ENCODE measurements at places on chromosomes 2 and 18.

DNA sequence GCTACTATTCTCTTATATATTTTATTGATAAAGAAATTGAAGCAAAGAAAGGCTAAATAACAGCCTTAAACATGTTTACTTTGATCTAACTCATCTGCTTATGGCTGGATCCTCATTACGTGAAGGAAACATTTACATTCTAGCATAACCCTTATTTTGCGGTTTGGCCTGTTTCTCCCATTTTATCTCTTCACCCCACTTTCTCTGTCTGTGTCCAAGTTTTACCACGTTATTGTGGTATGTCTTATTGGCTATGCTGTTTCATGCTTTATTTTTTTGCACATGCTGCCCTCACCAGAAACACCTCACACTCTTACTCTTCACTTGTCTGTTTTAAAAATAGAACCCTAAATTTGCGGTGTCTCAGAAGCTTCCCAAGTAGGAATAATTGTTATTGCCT is 78.5 kb downstream of the RPIA start:
- no peak for DNase-seq

DNA sequence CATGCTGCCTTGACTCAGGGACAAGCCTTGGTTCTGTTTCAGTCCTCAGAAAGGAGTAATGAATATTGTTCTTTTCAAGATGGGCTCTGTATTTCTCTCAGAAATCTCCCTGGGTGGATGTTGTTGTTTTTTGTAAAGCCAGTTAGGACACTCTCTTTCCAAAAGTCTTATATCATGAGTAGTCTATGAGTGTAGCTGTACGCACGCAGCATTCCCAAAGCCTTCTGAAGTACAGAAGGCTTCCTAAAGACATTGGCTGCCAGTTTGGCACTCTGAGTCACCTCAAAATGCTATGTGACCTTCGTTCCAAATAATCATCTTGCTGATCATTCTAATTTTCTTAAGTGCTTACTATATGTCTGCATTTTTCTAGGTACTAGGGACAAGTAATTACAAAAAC is 16.7 kb upstream of the GTF2A1L start:
- no peak for DNase-seq

GRCh38 chr2:10844097-10844496 is 31.5 kb upstream of the PDIA6 start:
- peak; percentile 78 for DNase-seq

DNA sequence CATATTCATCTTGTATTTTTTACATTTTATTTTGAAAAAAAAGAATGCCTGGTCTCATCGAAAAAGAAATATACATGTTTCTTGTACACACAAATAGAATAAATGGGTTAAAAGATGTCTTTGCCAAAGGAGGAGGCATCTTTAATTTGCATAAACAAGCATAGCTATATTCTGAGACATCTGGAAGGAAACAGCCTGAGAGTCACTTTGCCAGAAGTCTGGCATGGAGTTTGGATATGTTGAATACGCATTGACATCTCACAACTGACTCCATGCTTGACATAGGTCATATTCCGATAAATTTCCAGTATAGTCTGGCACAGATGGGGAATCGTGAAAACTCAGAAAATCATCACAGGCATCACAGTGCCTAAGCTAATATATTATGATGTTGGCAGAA is 1317.5 kb upstream of the CELF4 start:
- no peak for DNase-seq

DNA sequence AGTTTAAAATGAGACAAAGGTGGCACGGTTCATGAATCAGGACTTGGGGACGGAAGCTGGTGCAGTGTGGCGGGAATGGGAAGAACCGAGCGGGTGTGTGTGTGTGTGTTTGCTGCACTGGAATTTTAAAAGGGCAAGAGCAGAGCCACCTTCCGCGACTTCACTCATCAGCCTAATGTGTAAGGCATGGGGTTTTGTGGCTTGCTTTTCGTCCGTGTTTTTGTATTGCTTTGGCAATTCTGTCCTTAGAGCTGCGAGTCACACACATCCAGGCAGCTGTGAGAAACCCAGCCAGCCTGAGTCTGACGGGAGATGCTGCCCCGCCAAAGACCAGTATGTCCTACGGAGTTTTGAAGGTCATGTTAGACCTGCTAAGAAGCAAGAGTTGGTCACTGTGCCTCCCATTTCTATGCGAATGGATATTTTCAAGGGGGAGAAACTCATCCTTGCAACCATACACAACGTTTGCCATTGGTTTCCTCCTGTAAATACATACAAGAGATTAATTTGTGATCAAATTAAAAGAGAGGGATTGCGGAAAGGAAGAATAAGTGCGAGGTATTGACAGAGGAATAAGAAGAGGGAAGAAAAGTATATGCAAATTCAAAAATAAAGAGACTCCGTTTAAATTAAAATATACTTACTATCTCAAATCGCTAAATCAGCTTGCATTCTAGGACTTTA is 665 bp upstream of the CACNB4 start:
- no peak for DNase-seq

GRCh38 chr2:174693344-174693743 is 70.9 kb downstream of the CHRNA1 start:
- DNase-seq = no peak

- DNase-seq = peak; percentile 47
Observed at GRCh38 chr2:71611247-71611646, 157.9 kb downstream of the DYSF start.

GRCh38 chr2:234808907-234809306 is 142.9 kb upstream of the SH3BP4 start:
- no peak for DNase-seq

GRCh38 chr2:24620936-24621335 is 129.9 kb downstream of the NCOA1 start:
- no peak for DNase-seq

DNA sequence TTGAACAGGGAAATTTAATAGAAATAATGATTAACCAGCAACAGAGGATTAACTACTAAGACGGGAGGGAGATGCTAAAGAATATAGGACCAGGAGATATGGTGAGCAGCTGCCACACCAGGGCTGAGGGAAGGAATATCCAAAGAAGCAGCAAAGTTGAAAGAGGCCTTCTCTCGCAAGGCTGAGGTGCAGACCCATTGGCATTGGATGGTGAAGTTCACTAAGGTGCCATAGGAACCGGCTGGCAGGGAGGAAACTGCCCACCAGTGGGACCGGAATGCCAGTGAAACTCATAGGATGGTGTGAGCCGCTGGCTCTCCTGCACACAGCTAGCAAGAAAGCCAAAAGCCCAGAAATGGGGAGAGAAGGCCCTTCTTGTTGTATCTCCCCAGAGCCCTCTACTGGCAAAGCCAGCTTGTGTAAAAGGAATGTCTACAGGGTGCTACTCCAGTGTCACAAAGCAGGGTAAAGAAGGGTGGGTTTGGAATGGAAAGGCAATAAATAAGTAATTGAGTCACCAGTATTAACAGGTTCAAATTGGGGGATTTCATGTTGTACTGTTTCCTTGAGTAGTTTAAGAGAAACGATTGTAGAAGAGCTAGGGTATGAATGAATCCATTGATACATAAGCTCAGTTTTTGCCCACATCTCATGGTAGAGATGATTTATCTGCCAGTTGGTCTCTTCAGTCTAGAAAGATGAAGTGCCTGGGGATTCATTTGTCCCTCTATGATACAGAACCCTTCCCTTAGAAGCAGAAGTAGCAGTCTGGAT is 36.0 kb downstream of the FARP2 start:
- no peak for DNase-seq

DNA sequence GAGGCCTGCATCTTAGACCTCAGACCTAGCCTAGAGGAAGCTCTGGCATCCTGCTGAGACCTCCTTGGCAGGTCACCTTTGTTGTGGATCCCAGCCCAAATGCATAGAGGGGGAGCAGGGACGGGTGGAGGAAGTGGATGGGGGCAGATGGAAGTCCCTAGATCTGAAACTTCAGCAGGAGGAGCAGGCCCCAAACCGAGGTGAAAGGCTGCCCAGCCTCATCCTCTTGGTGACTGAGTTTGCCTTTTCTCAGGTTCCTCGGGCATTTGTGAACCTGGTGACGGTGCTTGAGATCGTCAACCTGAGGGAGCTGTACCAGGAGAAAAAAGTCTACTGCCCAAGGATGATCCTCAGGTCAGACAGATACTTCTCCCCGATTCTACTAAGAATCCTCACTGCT is 86.3 kb downstream of the PLB1 start:
- DNase-seq = no peak

GRCh38 chr2:205903549-205904129 is 182.3 kb downstream of the INO80D start:
- DNase-seq = no peak

DNA sequence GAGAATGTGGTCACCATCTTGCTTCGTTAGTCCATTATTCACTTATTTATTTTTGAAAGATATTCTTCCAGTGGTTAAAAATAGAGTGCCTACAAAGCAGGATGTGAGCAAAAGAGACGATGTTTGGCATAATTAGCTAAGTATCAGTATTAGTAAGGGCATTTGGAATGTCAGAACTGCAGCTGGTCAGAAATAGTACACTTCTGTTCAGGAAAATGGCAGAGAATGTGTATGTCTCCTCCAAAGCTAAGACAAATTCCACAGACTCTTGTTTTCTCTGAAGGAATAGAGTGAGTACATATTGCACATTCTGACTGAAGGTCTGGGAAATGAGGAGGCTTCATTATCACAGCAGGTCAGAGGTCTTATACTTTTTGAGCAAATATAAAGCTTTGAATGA is 209.0 kb downstream of the L3MBTL4 start:
- DNase-seq = no peak

DNA sequence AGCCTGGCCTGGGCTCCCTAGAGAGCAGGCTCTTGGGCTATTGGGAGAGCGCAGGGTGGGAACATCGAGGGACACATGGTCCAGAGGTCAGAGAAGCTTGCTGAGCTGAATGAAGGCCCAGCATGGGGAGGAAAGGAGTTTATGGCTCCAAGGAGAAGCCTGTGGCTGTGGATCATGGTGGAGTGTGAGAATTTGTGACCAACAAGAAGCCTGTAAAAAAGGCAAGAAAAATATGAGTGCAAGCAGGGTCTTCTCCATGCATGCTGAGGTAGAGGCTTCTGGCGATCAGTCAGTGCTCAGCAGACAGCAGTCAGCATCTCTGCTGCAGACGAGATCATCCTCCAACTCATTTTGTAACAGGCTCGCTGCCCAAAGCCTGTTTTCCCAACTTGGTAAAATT is 1.3 kb upstream of the SCYGR3 start:
- no peak for DNase-seq

- peak; percentile 29 for DNase-seq
Observed at GRCh38 chr2:8548619-8549150, 133.2 kb upstream of the ID2 start.

DNA sequence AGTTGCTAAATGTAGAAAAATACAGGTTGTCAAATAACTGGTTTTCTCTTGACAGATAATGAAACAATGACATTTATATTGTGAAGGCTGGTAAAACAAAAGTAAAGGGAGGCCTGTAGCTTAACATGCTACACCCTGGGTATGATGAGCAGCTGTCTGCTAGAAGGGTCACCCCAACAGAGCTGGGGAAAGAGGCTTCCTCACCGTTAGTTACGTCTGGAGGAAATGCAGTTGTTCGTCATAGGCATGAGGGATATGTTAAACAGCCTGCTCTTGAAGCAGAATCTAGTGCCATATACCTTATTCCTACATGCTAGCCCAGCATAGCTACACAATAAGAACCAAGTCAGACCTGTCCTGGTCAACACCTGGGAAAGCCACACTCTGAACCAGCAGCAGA is 49.9 kb downstream of the LPIN2 start:
- DNase-seq = no peak

DNA sequence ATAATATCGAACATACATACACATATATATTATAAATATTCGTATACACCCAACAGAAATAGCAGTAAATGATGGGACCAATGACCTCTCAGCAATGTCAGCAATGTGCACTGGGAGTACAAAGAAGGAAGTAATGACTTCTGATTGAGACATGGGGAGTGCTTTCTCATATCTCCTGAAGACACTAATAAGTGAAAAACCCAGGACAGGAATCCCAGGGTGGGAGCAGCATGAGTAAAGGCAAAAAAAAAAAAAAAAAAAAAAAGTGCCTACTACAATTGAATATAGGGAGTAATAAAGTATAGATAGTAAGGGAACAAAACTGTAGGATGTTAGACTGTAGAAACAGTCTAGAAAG is 491.3 kb downstream of the IRS1 start:
- no peak for DNase-seq

GRCh38 chr2:99242151-99242550 is 13.3 kb downstream of the LYG2 start:
- DNase-seq = no peak

GRCh38 chr2:128313931-128314347 is 4.7 kb downstream of the HS6ST1 start:
- no peak for DNase-seq

GRCh38 chr2:217263756-217264155 is 403.9 kb upstream of the TNP1 start:
- DNase-seq = no peak

DNA sequence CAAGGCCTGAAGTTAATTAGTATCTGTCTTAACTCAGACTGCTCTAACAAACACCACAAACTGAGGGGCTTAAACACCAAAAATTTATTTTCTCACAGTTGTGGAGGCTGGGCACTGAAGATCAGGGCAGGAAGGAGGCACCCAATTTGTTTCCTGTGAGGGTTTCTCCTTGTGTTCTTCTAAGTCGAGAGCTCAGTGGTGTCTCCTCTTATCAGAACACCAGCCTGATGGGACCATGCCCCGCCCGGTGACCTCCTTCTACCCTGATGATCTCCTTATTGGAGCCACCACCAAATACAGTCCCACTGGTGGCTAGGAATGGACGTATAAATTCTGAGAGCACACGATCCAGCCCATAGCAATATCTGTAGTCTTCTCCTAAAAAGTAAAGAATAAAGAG is 20.5 kb downstream of the TMEM18 start:
- no peak for DNase-seq

GRCh38 chr2:29075894-29076705 is 1.8 kb upstream of the PCARE start:
- no peak for DNase-seq

DNA sequence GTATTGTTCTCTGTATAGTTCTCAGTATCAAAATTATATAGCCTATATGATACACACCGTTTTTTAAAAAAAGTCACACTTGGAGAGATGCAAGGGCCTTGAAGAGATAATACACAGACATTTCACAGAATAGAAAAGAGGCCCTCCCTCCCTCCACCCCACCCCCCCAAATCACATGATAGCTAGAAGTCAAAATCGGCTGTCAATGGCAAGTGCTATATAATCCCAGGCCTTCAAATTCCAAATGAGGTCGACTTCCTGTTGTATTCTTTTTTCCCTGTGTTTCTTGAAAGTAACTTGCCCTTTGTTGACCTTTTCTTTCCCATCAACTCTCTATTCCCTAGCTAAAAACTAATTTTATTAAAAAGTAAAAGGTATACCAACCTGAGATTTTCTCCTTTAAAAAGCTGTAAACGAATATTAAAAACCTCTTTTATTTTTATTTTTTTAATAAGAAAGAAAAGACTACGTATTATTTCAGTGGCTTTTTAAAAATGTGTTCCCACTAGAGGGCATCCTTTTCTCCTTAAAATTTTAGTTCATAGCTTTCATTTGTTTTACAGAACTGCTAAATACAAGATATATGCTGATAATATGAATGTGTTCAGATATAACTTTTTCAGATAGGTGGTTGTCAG is 46.6 kb downstream of the KCMF1 start:
- no peak for DNase-seq
